ENCODE measurements at places on chromosomes 11 and 22.

GRCh38 chr11:71555508-71555907, 7.3 kb downstream of the KRTAP5-9 start:
- DNase-seq, result no peak

GRCh38 chr22:46149512-46150033, 753 bp upstream of the PPARA start:
- DNase-seq, result peak; percentile 7

DNA sequence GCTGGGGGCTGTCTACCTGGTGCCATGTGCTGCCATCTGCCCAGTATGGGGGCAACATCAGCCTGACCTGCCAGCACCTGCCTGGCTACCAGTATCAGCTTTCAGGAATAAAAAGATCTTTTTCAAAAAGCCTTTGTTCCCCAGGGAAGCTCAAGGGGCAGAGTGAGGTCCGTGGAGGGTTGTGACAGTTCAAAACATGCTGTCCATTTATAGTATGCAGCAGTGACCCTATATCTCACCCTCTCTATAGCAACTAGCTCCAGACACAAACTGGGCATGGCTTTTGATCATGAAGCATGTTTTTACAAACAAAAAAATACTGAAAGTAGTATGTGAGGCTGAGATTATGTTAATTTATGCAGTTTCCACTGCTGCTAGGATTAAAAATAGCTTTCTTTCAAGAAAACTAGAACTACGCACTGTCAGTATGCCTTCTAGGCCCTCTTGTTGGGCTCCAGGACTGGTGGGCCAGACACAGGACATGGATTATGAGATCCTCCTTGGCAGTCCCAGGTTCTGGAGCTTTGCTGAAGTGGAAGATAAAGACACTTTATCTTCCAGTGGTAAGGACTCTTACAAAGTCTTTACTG, 23.4 kb downstream of the NAV2 start:
- no peak for DNase-seq

GRCh38 chr22:46977656-46978343, 215.3 kb downstream of the TBC1D22A start:
- no peak for DNase-seq

DNA sequence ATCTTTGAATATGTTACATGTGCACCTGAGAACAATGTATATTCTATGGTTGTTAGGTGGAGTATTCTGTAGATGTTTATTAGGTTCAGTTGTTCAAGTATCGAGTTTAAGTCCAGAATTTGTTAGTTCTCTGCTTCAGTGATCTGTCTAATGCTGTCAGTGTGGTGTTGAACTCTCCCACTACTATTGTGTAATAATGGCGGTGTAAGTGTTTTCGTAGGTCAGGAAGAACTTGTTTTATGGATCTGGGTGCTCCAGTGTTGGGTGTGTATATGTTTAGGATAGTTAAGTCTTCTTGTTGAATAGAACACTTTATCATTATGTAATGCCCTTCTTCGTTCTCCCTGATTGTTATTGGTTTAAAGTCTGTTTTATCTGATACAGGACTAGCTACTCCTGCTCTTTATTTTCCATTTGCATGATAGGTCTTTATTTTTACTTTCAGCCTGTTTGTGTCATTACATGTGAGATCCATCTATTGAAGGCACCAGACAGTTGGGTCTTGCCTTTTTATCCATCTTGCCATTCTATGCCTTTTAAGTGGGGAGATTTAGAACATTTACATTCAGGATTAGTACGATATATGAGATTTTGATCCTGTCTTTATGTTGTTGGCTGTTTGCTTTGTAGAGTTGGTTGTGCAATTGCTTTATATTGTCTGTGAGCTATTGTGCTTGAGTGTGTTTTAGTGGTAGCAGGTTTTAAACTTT, 121.6 kb downstream of the DDX10 start:
- DNase-seq, result no peak

DNA sequence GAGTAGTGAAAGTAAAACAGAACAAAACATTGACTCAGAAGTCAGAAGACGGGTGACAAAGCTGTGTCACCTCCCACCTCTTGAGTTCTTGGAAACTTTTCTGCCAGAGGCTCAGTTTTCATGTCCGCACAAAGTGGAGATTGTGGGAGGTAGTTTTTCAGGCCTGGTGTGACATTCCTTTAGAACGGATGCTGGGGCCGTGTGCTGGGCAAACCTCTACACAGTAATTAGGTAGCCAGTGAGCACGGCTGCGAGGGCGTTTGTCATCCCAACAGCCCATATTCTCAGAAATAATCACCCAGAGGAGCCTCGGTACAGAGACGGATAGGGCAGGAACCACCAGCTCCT, 1054.4 kb downstream of the TBC1D22A start:
- no peak for DNase-seq

DNA sequence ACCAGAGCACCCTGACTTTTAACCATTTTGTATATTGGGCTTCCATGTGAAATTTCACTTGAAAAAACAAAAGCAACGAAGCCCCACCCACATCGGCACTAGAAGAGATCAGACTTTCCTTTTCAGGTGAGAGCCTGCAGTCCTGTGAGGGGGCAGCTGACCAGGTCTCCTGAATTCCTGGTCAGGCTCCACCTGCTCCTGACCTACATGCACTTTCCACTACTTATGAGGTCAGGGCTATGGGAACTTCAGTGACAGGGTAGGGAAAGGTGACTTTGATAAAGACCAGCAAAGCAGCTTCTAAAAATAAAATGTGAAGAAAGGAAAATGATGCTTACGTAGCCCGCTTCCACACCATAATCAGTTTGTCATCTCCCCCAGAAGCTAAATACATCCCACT, 24.7 kb downstream of the HIRA start:
- no peak for DNase-seq

DNA sequence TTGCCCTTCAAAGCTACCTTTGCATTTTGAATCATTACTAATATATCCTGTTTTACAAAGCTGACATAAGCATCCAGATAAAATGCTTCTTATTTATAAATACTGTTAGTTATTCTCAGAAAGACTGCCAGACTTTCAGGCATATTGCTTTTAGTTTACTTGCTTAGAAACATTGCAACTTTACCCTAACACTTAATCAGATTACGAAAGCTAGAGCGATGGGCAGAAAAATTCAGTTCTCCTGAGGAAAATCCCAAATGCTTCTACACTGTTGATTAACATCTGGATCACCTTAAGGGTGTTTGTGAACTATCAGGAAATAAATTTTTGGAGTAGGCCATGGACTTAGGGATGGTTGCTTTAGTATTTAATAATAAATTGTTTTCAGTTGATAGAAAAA, 289.7 kb upstream of the MPPED2 start:
- DNase-seq, result no peak

- DNase-seq, result no peak
Measured at GRCh38 chr22:26354707-26355106, 74.4 kb upstream of the ASPHD2 start.

DNA sequence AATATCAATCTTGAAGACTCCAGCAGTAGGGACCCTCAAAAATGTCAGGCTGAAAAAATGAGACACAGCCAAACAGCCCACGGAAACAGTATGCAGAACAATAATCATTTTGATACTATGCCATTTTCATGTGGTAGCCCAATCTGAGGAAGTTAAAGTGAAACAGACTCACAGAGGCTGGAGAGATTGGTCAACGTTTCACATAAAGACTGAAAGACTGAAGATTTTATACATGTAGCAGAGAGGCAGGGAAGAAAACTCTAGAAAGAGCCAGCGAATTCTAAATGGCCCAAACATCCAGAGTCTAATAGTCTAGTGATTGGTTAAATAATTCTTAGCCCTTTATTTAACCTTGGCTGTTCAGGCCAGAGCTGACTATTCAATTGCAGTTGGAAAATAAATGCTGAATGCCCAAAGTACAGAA, 49.4 kb downstream of the MAML2 start:
- no peak for DNase-seq

GRCh38 chr11:2196970-2197770, 25.6 kb upstream of the TH start:
- peak; percentile 43 for DNase-seq

GRCh38 chr11:17500673-17501072, 24.0 kb upstream of the ABCC8 start:
- no peak for DNase-seq

GRCh38 chr11:46445192-46445919, 53.8 kb upstream of the CHRM4 start:
- DNase-seq, result no peak

DNA sequence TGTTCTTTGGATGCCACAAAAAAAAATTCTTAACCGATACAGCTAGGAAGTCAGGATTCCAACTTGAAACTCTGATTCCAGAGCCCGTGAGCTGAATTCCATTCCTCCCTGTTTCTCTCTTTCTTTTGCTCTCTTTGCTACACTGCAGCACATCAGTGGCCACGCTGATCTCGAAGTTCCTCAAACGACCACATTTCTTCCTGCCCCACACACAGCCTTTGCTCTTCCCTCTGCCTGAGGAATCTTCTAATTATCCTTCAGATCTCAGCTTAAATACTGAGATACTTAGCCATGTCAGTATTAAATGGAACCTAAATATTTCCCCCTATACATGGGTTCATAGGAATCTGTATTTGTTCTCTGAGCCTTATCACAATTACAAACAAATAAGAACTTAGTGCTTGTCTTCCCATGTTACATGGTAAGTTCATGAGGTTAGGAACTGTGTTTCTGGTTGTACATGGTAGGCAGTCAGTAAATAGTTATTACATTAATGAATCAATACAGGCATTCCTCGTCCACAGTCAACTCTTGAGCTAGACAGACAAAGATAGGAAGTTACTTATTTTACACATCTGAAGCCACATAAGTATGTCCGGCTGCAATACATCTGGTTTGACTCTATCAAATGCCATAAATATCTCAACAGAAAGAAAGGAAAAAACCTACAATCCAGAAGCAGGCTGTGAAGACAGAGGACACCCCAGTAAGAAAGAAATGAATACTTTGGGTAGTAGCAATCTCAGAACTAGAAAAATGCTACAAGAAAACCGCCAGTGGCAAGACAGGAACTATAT, 86.6 kb downstream of the MAML2 start:
- DNase-seq, result no peak

DNA sequence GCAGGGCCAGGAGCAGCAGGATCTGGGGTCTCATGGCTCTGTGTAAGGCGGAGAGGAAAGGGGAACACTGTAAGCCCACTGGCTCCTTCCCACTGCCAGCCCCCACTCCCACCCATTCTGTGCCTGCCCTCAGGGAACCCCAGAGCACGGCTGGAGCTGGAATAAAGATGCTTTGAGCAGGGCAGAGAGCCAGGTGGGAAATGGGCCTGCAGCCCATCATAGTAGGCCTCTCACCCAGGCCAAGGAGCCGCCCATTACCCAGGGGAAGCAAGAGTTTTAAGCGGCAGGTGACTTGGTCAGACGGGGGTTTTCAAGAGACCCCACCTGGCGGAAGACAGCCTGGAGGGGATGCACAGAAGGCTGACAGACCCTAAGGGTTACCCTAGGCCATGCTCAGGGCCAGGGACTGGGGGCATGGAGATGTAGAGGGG, 4.6 kb downstream of the LRRC32 start:
- no peak for DNase-seq

GRCh38 chr11:8732324-8732670, 49.7 kb downstream of the RPL27A start:
- no peak for DNase-seq

DNA sequence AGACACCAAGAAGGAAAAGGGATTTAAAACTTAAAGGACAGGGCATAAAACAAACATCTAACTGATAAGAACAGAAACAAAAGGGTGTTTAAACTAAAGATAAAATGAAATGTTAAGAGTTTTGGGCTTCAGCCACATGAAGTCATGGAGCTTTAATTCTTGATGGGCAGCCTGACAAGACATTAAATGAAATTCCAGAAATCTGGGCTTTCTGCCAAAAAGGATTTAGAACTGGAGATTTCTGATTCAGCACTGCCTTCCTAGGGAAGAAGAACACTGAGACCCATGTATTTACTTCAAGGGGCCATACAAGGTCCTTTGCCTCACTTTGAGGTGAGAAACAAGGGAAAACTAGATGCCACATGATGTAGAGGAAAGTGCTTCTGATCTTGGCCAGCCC, 355.9 kb upstream of the RAG2 start:
- DNase-seq, result no peak

GRCh38 chr22:46476547-46476941, 60.9 kb downstream of the CELSR1 start:
- DNase-seq, result no peak

DNA sequence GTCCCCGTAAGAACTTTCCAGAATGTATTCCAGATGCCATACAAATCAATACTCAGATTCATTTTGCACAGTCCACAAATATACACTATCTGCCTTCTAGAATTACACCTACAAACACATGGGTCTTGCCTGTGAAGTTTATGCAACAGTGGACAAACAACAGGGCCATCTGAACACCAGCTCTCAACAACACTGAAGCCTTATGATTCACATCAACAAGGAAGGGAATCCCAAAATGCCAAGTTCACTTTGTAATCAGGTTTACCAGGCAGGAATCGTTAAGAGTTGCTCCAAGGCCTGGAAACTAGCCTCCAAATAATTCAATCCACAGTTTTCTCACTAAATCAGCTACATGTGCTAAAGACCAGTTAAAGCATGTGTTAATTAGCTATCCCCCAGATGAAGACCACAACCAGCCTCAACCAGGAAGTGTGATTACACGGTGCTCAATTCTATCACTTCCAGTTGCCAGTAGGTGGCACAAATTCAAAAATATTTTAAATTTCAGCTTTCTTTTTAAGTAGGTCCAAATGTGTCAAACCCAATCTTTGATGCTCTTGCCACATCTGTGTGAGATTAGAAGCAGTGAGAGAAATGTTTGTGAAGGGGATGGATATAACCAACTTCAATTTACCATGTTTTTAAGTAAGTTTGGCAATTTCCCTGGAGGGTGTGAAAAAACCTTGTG, 139.1 kb upstream of the BDNF start:
- DNase-seq, result no peak

DNA sequence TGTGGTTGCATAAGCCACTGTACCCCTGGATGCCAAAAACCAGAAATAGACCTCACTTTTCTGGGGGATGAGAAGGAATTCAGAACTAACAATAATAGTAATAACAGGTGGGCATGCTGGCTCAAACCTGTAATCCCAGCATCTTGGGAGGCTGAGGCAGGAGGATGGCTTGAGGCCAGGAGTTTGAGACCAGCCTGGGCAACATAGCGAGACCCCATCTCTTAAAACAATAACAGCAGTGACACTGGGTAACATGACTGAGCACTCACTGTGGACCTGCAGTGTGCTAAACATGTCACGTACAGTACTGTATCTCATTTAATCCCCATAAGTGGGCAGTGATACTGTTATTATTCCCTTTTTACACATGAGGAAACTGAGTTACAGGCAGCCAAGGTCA, 10.0 kb downstream of the FLRT1 start:
- DNase-seq, result no peak
